Sigmoid colon (tissue), 7 donors: ENCODE measurements at places on chromosomes 12 and 14. TPM values are rescaled to one million over a fixed set of nuclear protein-coding genes. Genes with fewer than 3 reads are reported as not detected.

DNA sequence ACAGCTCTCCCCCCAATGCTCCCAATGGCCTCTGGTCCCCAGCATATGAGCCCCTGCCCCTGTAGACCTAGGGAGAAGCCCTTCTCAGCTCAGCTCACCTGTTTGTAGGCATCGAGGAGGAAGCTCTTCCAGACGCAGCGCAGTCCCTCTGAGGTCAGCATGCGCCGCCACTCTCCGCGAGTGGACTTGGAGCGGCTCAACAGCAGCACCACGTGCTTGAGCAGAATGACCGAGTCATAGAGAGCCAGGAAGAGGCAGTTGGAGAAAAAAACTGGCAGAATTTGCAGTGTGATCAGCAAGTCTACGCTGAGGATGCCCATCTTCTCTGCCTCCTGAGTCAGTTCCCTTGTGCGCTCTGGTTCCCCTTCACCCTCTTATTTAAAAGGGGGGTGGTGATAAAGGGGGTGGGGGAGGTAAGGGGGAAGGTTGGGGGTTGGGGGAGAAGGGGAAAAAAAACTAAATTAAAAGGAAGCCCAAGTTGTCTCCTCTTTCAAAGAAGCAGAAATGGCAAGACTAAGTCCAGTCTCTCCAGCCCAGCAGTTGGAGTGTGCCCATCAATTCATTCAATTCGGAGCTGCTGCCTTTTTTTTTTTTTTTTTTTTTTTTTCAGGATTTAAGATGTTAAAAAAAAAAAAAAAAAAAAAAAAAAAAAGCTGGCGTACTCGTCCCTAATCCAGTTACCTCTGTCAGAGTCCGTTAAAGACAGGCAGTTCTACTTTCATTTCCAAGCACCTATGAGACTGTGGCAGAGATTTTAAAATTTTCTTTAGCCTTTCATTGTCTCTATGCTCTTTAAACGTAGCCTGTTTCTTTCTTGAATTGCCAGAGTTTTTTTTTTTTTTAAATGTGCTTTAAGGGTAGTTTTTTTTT, at the start of gene DIO2:
TSS of gene DIO2 (minus strand) at position 352 of the 870 bp plus-strand sequence. CDS start at position 320, 32 bp downstream.
- DNase-seq: no peak

DNA sequence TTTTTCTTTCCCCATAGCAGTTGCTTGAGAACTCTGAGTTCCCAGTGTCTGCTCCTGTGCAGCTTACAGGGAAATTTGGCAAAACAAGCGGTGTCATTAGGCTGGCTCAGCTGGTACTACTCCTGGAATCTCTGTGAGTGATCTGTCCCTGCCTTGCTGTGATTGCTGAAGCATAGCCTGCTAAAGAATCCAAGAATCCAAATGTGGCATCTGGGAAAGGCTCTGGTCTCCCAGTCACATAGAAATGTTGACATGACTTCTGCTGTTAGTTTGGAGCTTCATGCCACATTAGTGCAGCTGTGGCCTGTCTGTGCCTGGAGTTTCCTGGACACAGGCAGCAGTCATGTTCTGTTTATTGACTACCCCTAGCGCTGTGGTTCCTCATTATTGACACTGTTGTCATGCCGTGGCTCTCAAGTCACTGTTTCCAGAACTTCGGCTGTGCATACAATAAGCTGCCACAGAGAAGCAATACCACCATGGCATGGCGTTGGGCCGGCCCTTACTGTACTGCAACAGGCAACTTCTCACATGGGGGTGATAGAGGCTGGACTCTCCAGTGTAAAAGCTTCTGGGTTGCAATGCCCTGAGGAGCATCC, 166.8 kb downstream of the MYRFL start:
- DNase-seq: no peak

GRCh38 chr12:113468365-113469223, 3.1 kb downstream of the LHX5 start:
- no peak for DNase-seq

- no peak for DNase-seq
Measured at GRCh38 chr12:6500466-6500865, 6.6 kb downstream of the NCAPD2 start.

The GLI1 gene
- total RNA-seq: 3.9 TPM

The PPP2R3C gene
- total RNA-seq: 44.3 TPM

DNA sequence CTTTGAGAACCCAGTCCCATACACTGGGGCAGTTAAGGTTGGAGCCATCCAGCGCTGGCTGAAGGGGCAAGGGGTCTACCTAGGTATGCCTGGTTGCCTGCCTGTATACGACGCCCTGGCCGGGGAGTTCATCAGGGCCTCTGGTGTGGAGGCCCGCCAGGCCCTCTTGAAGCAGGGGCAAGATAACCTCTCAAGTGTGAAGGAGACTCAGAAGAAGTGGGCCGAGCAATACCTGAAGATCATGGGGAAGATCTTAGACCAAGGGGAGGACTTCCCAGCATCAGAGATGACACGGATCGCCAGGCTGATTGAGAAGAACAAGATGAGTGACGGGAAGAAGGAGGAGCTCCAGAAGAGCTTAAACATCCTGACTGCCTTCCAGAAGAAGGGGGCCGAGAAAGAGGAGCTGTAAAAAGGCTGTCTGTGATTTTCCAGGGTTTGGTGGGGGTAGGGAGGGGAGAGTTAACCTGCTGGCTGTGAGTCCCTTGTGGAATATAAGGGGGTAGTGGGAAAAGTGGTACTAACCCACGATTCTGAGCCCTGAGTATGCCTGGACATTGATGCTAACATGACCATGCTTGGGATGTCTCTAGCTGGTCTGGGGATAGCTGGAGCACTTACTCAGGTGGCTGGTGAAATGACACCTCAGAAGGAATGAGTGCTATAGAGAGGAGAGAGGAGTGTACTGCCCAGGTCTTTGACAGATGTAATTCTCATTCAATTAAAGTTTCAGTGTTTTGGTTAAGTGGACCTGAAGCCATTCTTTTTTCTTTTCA, 9.2 kb downstream of the ERP29 start:
- DNase-seq: no peak

GRCh38 chr12:49223590-49224369, 34.9 kb upstream of the TUBA1A start:
- no peak for DNase-seq

DNA sequence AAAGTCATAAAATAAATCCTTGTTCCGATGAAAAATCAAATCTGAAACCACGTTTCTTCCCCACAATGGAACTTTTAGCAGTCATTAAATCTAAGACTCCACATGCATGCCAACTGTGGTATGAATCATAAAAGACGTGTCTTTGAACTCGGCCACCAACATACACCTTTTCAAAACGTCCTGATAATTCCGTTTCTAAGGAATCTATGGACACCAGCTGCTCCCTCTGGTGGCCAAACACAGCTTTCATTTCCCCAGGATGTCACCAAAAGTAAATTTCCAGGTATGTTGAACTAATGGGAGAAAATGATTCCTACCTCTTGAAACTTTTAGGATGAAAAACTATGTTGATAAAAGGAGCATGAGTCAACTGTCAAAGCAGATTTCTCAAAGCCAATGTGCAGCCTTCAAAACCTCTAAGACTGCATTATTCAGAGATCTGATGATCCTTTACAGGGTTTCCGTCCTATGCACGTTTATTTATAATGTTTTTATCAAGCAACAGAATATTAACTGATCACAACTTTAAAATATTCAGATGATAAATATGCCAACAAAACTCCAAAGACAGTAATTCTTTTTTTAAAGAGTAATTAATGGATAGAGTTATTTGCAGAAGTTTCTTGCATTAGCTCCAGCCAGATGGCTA, 96.2 kb downstream of the CIT start:
- no peak for DNase-seq

DNA sequence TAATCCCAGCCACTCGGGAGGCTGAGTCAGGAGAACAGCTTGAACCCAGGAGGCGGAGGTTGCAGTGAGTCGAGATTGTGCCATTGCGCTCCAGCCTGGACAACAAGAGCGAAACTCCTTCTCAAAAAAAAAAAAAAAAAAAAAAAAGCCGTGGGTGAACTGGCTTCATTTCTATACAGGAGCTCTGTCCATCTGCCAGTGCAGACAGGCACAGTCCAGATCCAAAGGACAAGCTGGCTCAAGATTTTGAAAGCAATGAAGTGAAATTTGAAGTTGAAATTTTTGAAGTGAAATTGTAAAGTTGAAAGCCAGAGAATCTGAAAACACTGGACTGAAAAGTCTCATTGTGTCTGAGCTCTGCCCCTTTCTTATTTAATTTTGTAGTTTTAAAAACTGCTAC, 134.7 kb downstream of the CALM1 start:
- DNase-seq: no peak

DNA sequence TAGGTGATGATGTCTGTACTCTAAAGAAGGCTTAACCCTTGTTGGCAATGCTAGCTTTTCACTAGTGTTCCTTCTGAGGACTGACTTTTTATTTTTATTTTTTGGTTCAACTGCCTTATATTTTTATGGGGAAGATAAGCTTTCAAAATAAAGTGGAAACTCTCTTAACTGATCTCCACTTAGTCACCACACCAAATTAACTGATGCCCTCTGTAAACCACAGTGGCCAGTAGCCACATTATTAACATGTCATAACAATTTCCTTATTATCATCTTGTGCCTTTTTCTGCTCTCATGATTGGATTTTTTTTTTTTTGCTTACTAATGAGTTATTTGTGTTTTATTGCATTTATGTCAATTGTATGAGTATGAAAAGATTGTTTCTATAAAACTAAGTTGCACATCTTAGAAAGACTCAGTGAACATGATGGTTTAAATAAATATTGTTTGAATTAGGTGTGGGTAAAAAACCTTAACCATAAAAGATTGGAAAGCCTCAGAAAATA, 56.9 kb downstream of the SCFD1 start:
- DNase-seq: no peak

- DNase-seq: no peak
Measured at GRCh38 chr12:9961106-9961505, 10.1 kb upstream of the CLEC12A start.

DNA sequence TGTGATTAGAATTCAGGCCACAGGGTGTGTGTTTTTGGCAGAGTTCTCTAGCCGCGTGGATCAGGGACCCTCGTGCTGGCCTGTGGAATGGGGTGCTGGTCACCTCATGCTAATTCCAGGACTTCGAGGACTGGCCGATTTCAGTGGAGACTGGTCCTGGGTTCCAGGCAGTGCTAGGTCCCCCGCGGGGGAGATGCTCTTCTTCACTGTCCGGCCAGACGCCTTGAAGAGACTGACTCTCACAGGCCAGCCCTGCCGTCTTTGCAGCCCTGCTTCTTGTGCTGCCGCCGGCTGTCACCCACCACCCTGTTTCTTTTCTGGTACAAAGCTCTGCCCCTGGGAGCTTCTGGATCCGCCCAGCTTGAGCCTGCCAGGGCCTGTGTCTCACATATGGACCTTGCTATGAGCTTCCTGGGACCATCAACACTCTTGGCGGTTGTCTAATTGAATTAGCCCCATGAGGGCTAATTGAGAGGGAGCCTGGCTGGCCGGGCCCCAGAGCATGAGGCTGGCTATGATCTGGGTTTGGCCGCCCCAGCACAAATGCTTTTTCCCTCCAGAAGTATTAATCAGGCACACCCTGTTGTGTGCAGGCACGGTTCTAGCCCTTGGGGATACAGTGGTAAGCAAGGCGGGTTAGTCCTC, 8.2 kb downstream of the MLXIP start:
- peak; percentile 66 for DNase-seq

DNA sequence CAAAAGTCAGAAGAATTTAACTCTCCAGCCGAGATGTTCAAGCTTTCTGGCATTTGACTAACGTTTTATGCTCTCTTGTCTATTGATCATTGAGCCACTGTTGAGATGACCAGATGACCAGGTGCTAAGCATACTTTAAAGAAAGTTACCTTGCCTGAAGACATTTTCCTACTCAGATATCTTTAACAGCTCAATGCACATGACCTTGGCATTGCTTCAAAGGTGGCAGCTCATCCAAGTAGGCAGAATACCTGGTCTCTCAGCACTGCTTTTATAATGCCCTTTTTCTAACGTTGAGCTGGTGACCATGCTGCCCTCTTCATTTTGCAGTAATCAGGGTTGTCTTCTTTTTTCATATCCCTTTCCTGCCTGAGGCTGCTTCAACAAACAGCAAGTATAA, 358.1 kb downstream of the RAD51B start:
- no peak for DNase-seq

DNA sequence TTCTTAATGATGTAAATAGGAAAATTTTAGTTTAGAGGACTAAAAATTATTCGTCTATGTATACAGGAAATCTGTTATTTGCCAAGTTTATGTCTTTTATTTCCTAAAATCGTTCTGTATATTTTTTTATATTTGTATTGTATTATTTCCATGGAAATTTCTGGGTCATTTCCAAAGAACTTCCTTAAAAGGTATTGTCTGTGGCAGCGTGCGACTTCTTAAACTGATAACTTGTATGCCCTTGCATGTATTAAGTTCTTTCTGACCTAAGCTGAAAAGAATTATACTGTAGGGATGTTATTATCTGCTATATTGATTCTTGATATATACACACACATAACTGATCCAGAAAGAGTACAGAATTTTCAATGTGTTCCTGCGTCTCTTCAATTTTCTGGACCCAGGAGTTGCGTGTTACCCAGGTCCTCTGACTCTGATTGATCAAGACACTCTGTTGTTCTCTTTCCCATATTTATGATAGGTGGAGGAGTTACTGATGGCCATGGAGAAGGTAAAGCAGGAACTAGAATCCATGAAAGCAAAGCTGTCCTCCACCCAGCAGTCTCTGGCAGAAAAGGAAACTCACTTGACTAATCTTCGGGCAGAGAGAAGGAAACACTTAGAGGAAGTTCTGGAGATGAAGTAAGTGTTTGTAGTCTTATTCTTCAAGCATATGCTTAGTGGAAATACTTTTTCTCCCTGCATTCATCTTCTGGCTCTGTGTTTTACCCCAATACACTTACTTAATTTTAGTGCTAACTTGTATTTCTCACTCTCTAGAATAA, 298.5 kb downstream of the ERC1 start:
- no peak for DNase-seq

GRCh38 chr12:53983950-53984572, 885 bp upstream of the HOXC10 start:
- DNase-seq: no peak

DNA sequence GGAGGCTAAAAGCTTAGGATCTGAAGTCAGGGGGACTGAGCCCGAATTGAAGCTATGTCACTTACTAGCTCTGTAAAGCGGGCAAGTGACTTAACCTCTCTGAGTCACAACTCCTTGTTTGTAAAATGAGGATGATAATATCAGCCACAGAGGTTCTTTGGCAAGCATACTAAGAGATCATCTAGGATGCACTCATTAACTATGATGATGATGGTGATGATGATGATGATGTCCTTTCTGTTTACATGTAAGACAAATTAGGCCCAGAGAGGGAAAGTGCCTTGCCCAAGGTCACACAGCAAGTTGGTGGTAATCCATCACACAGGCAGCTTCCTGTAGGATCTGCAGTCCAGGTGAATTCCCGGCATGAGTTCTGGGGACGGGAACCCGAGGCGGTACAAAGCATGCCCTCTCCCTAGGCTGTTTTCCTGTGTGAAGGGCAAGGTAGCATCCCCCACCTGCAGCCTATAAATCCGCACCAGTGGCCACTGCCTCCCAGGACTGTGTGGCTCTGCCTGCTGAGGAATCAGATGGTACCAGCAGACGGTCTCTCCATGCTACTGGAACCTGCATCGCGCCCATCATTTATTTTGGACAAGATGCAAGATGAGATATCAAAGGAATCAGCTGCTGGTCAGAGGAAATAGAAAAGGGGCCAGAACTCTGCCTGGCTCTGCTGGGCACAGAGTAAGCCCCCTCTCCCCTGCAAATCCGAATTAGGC, 55.2 kb downstream of the MAP1LC3B2 start:
- DNase-seq: no peak
